Retinal pigment epithelial cell (primary cell): ENCODE measurements at places on chromosomes 2 and 18.

DNA sequence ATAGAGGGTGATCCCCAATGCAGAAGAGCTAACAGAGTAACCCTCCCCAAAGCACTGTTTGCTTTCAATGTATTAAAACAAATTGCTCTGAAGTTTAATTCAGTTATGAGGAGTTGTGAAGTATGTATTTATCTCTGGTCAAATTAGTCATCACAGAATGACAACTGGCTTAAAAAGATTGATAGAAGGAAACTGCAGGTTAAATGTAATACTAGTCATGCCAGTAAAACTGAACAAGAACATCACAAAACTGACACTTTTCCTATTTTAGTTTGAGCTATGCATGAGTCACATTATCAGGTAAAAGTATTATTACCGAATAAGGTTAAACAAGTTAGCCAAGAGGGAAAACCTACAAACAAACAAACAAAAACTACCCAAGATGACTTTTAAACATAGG, 99.0 kb upstream of the ACVR1C start:
- DNase-seq: no peak

DNA sequence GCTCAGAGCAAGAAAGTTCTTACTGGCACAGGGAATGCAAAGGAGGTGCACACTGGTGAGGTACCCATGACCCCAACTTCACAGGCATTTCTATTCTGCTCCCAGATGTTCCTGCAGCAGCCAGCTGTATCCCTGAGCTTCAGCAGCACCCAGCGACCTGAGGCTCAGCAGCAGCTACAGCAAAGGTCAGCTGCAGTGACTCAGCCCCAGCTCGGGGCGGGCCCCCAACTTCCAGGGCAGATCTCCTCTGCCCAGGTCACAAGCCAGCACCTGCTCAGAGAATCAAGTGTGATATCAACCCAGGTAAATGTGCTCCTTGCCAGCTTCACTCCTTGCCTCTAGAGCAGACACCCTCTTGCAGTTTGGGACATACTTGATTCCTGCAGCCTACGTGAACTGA, 14.1 kb upstream of the RPL31 start:
- no peak for DNase-seq

DNA sequence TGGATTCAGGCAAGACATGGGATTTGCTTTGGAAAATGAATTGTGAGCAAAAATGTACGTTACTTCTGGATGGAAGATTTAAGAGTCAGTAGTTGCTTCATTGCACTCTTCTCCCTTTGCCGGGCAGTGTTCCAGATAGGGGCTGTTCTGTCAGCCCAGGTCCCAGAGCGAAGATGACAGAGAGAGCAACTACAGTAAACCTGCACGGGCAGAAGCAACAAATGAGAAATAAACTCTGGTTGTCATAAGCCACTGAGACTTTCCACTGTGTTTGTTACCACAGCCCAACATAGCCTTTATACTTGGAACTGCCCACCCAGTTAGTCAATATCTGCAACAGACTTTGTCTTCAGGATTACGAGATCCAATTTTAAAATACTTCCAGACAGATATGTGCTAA, 83.3 kb downstream of the CACNB4 start:
- no peak for DNase-seq

- DNase-seq: no peak
Measured at GRCh38 chr2:201448061-201448460, 3.2 kb downstream of the TRAK2 start.

GRCh38 chr2:208139447-208139846, 6.5 kb downstream of the CRYGB start:
- no peak for DNase-seq

- no peak for DNase-seq
Measured at GRCh38 chr18:12820506-12820905, 63.5 kb downstream of the PTPN2 start.

GRCh38 chr2:217804338-217804737, 198.5 kb downstream of the TNS1 start:
- DNase-seq: no peak

GRCh38 chr2:10132996-10133647, 10.6 kb downstream of the RRM2 start:
- DNase-seq: no peak

DNA sequence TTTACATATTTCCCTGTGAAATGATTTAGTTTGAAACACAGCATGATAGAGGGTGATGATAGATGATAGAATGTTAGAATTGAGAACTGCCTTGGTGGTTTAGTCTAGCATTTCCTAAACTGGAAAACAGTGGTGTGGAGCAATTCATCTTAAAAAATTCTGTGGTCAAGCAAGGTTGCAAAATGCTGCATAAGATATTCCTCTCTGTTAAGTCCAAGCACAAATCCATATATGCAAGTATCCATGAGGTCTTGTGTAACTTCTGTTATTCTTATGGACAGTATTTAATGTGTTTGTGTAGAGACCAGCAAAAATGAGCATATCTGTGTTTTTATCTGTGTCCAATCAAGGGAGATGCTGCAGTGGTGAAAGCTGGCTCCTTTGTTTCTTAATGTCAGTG, 30.0 kb downstream of the CPS1 start:
- no peak for DNase-seq

- DNase-seq: no peak
Measured at GRCh38 chr2:190515687-190516086, 18.8 kb downstream of the NEMP2 start.

DNA sequence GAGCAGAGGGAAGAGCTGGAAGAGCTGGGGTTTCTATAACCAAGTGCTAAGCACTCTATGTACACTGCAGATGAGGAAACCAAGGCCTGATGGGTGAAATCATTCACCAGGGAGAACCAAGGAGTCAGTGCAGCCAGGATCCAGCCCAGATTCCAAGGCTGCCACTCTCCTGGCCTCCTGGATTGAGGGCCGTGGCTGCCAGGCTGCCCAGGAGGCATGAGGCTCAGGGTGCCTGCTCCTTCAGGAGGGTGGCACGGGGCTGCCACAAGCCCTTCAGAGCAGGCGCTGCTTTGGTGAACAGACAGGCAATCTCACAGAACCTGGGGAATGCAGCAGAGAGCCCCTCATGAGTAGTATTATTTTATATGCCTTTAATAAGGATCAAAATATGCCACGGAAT, 293.7 kb upstream of the HDAC4 start:
- DNase-seq: no peak

DNA sequence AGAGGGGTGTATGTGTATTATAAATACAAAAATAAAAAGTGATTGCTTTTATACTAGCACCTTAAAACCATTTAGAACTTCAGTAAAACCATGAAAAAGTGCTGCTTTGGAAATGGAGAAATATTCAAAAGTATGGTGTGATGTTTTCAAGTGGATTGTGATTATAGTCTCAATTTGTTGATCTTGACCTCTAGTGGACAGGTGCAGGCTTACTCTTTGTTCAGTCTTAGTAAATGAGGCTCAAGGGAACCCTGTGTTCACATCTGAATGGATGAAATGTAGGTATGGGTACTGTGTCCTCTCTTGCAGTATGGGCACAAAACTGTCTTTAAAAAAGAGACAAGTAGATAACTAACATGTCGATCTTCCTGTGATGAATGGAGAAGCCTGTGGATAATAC, 145.8 kb downstream of the MCFD2 start:
- DNase-seq: no peak

DNA sequence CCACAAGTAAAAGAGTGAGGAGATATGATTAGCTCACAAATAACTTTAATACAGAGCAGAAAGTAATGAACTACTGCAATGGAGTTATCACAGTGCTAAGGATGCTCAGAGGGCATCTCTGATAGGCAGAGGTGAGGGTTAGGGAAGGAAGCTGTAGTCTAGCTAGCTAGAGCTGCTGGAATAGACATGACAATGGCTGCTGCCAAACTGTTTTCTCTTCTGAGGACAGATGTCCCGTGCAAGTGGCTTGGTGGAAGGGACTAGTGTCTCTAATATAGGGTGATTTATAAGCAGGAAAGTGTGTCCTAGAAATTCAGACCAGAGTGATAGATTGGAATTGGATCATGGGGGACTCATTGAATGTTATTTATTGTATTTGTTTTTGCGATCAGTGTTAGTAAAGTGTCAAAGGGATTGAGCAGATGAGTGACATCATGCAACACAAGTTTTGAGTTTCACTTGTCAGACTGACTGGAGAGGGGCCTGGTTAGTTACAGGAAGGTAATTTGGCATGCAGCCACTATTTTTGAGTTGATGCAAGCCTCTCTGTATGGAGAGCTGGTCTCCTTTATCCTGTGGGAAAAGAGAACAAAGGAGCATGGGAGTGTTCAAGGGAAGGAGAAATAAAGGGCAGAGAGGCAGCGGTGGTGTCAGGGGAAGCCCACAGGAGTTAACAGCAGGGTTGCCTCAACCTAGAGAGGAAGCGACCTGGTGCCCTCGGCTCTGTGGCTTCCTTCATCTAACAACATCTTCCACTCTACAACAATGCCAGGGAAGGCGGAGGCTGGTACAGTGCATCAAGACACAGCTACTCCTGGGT, 1.9 kb downstream of the CTLA4 start:
- no peak for DNase-seq

DNA sequence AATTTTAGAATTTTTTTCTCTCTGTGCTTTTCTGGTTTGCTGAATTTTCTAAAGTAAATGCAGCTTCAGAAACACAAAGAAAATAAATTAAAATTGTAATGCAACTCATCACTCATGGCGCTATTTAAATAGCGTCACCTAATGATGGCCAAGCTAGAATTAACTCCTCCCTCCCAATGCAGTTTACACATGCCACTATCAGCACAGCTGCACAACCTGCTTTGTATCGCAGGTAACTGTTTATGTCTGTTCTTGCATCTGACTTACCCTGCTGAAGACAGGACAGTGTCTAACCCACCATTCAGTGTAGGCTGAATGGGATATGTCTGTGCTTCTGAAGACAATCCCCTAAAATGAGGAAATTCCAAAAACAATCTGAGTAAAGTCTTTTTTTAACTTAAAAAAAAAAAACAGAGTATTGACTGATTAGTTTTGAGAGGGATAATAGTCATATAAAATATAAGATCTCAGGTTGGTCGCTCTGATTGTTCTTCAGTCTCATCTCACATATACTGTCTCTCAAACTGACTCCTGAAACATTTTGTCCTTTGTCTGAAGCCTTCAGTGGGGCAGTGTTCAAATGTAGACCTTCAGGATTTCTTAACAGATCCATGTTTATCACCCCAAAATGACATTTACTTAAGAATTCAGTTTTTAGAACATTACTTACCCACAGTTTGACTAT, 271.4 kb downstream of the ZEB2 start:
- no peak for DNase-seq

GRCh38 chr2:70939839-70940580, 4.3 kb downstream of the ATP6V1B1 start:
- no peak for DNase-seq

- no peak for DNase-seq
Measured at GRCh38 chr2:214180071-214180470, 230.8 kb upstream of the VWC2L start.

GRCh38 chr2:176959614-176960013, 253.0 kb upstream of the HNRNPA3 start:
- DNase-seq: no peak

- no peak for DNase-seq
Measured at GRCh38 chr2:237305579-237305978, 108.4 kb downstream of the COL6A3 start.

GRCh38 chr2:237663517-237664110, 36.2 kb downstream of the LRRFIP1 start:
- no peak for DNase-seq

DNA sequence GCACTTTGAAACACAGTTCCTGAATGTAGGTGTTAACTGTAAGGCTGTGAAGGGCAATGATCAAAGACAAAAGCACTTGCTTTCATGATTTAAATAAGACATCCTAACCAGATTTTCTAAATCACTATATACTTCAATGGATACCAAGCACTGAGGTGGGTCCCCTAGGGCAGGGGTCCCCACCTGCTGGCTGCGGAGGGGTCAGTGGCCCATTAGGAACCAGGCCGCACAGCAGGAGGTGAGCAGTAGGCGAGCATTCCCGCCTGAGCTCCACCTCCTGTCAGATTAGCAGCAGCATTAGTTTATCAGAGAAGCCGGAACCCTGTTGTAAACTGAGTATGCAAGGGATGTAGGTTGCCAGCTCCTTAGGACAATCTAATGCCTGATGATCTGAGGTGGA, 7.1 kb downstream of the NFE2L2 start:
- DNase-seq: no peak

- no peak for DNase-seq
Measured at GRCh38 chr18:53894675-53895442, 329.6 kb downstream of the MBD2 start.

GRCh38 chr2:86292571-86293515, 44.6 kb downstream of the REEP1 start:
- DNase-seq: no peak

DNA sequence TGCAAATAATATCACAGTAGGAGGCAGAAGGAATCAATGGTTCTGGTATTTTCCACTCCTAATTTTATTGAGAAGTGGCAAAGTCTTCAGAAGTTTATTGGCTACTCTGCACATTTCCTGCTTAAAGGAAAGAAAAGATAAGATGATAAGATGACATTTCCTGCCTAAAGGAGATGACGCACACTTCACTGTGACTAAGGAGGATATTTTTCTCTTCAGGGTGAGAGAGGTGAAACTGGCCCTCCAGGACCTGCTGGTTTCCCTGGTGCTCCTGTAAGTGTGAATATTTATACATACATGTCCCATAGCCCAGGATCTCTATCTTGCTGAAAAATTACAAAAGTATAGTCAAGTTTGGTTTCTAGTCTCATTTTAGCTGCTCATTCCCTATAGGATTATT, 27.9 kb downstream of the COL3A1 start:
- no peak for DNase-seq

DNA sequence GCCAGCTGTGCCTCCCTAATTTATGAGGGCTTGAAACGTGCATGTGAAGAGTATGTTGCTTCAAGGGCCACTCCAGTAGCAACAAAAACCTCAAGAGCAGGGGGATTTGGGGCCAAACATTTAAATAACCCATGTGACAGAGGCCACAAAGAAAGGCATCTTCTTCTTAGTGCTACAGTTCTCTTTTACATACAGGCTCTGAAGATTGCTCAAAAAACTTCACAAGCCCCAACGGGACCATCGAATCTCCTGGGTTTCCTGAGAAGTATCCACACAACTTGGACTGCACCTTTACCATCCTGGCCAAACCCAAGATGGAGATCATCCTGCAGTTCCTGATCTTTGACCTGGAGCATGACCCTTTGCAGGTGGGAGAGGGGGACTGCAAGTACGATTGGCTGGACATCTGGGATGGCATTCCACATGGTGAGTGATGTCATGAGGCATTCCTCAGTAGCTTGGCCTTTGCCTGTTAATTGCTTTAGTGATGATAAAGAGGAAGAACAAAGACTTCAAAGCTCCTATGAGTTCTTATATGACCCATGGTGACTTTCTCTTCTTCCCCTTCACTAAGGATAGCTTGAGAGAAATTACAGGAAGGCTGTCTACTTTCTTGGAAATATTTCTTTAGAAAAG, 40.1 kb downstream of the NRP2 start:
- DNase-seq: no peak

GRCh38 chr2:181364492-181365170, 92.6 kb upstream of the ITGA4 start:
- no peak for DNase-seq

GRCh38 chr18:49172246-49172645, 221.5 kb upstream of the SMAD7 start:
- DNase-seq: no peak

DNA sequence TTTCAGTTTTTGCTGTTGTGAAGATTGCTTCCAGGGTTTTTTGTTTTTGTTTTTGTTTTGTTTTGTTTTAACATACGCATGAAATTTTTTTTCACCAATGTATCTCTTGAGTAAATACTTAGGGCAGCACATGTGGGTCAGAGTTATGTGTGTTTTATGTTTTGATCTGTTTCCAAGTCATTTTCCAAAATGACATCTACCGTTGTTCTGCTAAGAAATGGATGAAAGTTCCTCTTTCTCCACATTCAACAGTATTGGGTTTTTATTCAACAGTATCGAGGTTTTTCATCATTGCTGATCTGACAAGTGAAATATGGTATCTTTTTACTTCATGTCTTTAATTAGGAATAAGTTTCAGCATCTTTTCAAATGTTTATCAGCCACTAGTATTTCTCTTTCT, 16.7 kb downstream of the RNF144A start:
- DNase-seq: no peak
